ENCODE measurements at places on chromosomes 11 and 22.

GRCh38 chr11:62863687-62864335, 16.9 kb upstream of the SLC3A2 start:
- DNase-seq = no peak

GRCh38 chr11:132551016-132551415, 981.3 kb downstream of the OPCML start:
- DNase-seq = no peak

- DNase-seq = no peak
Observed at GRCh38 chr11:71447791-71448256, 369 bp downstream of the DHCR7 start.

DNA sequence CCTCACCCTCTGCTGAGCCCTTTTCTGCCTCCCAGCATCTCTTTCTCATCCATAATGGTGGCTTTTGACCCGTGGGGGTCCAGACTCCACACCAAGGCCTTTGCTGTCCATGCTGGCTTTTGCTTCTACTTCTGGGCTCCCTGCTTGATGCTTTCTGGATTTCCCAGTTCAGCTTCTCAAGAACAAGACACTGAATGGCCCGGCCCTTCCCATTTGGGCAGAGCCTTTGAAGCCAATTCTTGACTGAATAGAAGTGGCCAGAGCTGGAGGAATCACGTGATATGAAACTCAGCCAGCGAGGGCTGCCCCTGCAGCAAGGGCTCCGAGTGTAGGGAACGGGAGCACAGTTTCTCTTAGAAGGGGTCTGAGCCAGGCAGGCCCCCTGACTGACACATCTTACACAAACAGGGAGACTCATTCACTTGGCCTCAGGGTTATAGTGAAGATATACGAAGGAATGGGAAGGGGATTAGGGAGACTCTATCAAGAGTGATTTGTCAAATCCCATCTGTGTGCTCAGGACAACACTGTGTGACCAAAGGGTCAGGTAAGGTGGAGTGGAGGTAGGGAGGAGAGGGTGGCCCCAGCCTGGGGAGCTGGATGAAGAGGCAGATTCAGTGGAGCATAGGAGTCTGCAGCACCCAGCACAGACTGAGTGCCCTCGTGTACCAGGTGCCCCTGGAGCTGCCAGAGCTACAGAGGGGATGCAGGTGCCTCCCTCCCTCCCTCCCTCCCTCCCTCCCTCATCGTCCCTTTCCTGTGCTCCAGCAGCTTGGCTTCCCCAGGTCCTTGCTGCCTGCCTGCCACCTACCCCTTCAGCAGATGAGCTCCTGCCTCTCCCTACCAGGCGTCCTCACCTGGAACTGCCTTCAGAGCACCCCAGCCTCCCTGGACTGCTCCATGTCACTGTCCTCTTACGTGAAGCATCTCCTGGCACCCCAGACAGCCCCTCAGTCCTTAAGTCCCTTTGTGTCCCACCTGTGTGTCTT, 106.0 kb downstream of the TRIM29 start:
- no peak for DNase-seq

- no peak for DNase-seq
Observed at GRCh38 chr22:43867839-43868635, 5.7 kb upstream of the SULT4A1 start.

- DNase-seq = no peak
Observed at GRCh38 chr11:86416494-86416893, 41.8 kb downstream of the CCDC81 start.

DNA sequence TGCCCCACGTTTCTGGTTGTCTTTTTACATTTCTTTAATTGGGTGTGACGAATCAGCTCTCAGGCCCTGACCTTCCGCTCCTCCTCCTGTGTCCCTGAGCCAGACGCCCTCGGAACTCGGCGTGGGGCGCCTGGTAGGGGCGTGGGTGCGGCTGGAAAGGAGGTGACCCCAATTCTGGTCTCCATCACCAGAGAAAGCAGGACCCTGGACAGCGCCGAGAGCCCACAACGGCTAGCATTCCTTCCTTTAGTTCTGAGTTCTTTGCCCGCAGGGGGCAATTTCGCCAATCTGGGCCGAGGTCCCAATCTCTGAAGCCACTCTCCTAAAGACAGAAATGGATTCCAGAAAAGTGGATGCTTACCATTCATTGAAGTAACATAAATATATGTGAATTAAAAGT, 11.7 kb upstream of the RBMXL2 start:
- DNase-seq = no peak

DNA sequence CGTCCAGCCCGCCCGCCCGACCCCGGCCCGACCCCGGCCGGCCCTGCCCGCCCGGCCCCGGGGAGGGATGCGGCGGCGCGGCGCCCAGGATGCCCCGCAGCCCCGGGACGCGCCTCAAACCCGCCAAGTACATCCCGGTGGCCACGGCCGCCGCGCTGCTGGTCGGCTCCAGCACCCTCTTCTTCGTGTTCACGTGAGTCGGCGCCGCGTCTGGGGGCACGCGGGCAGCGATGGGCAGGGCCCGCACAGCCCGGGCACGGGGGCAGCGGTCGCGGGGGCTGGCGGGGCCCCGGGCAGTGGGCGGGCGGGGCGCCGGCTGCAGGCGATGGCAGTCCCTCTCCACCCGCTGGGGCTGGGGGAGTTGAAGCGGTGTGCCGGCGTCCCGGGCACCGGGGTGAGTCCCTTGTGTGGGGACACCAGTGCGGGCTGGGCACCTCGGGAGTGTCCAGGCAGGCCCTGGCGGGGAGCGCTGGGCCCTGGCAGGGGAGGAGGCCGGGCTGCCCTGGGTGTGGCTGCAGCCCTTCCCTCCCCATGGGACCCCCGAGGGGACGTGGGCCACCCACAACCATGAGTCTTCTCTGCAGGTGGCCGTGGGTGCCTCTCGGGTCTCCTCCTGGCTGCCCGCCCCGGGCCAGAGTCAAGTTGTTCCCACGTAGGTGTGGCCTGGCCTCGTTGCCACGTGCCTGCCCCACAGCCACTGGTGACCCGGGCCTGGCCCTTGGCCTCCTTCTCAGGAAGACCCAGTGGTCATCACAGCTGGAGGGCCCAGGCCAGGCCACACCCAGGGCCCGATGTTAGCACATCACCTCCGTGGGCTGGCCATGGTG, 468 bp downstream of the ZDHHC8 start:
- DNase-seq = no peak

DNA sequence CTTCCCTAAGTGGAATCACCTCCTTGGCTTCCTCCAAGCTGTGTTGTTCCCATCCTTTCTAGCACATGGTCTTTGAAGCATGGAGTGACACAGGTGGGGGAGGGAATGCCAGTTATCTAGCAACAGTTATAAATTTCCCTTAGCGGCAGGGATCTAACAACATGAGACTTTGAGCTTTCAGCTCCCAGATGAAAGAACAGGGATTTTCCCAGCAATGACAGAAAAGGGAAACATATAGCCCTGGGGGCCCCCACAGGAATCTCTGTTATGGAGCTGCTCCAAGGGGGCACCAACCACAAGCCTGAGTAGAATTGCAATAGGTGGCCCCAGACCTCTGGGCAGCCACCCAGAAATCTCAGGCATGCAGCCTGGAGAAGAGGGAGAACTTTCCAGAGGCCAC, 163.0 kb downstream of the GRIK4 start:
- DNase-seq = no peak

DNA sequence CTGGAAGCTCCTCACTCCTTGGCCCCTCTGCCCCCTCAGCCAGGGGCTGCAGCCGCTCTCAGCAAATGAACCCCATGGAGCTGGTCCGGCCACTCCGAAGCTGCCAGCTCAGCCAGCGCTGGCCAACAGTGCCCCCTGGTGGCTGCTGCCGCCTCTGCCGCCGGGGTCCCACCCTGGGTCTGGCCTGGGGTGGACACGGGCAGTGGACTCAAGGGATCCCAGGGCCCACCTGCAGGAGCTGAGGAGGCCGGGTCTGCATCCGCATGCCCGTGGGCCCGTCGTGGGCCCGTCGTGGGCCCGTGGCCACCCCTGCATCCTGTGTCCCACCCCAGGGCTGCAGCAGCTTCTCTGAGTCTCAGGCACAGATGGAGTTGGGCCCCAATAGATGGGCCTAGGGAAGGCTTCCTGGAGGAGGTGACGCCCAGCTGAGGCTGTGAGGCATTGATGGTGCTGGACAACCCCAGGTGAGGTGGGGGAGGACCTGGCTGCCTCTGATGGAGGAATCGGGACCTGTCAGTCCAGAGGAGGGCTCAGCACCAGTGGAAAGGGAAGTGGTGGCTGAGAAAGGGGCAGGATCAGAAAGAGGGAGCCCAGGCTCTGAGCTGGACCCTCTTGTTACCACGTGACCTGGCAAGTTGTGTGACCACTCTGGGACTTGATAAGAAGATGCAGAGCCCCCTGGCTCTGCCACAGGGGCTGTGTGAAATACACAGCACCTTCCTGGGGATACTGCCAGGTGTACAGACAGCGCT, 522.3 kb downstream of the BRD1 start:
- peak; percentile 66 for DNase-seq

GRCh38 chr11:75275581-75275980, 35.0 kb downstream of the TPBGL start:
- DNase-seq = peak; percentile 67

DNA sequence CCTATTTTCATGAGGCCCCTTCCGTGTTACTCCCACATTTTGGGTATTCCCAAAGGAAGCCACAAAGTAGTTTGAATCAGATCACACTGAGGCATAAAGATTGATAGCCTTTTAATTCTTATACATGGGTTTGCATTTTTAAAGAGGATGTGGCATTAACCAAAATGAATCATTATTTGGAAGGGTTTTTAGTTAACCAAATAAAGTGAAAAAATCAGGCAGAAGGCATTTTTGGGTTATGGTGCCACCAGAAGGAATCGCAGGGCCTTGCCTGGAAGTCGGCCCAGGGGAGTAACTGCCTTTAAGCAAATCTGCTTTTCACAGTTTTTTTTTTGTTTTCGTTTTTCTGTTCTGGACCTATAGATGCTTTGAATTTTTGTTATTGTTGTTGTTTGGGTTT, 55.4 kb downstream of the HSD17B12 start:
- DNase-seq = no peak

DNA sequence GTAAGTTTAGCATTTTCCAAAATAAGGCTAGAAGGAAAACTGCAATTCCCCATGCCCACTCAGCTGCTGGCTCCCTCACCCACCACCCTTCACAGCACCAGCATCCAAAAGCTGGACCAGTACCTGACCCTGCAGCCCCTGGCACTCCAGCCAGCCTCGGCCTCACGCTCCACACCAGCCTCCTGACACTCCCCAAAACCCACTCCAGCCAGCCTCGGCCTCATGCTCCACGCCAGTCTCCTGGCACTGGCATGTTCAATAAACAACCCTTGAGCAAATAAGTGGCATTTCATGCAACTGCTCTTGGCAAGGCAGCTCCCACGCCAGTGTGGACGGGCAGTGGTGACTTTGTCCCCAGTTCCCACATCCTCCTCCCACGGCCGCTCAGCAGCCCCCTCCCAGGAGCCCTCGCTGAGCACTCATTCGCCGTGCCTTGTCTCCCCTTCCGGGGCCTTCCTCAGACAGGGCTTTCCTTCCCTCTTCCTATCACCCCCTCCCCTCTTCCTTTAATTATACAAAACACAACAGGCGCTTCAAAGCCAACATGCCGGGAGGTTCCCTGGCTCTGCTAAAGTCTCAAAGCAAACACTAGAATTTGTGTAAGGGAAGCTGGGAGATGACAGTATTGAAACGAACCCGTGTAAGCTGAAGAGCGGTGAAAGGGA, 6.8 kb downstream of the TOLLIP start:
- no peak for DNase-seq

GRCh38 chr22:22058633-22059290, 76.2 kb upstream of the TOP3B start:
- DNase-seq = no peak

DNA sequence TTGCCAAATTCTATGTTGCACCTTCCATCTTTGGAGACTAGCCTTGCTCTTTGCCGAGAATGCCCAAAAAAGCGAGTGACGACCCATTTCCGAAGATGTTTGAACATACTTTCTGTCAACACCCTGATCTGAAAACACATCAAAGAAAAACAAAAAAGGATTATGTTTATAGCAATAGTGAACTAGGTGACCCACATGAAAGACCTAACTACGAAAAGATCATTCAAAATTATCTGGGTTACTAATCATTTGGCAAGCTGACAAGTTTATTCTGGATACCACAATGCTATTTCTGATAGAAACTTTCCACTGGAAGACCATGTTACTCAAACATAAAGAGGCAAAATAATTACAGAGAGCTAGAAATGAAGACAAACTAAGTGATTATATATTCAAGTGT, 27.0 kb downstream of the KCNJ1 start:
- no peak for DNase-seq

DNA sequence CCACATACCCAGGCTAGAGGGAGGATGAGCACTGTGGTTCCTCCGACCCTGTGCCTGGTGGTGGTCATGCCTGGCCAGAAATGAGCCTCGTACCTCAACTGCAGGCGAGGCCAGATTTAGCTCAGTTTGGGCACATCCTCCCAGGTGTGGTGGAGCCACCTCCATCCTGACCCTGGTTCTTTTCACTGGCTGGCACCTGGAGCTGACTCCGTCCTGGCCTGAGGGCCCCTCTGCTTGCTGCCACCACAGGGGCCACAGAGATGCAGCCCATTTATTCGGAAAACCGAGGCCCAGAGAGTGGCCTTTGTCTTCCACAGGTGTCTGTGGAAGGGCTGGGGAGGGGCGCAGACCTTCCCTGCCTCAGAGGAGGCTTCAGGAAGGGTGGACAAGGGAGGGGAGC, 9.0 kb upstream of the ARFGAP3 start:
- DNase-seq = no peak

- DNase-seq = peak; percentile 35
Observed at GRCh38 chr11:61627850-61628661, 47.2 kb upstream of the SYT7 start.

- peak; percentile 77 for DNase-seq
Observed at GRCh38 chr22:19892257-19892879, 37.7 kb upstream of the GNB1L start.

DNA sequence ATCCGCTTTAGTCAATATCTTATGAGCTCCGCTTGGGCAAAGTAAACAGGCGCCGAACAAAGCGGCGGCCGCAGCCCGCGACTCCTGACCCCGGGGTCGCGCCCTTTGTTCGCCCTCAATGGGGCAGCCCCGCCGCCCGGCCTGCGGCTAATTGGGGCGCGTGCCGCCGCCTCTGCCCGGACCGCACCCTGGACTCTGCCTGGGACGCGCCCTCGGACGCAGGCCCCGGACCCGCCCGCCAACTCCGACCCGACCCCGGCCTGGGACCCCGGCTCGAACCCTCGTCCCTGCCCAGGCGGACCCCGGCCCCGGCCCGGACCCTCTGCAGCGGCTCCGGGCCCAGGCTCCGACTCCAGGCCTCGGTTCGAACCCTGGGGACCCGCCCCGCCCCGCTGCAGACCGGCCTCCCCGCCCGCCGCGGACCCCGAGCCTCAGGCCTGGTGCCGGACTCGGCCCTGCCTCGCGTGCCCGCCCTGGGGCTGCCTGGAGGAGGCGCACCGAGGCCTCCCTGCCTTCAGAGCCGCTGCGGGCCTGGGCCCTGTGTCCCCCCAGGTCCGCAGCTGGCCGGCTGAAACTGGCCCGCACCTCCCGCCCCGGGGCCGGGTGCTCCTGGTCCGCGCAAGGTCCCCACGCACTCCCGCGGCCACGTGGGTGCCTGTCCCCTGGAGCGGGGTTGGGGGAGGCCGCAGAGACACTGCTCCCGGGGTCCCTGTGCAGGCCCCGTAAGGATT, 84.7 kb upstream of the WNT7B start:
- DNase-seq = no peak
